ENCODE measurements at places on chromosomes 11 and 22.

DNA sequence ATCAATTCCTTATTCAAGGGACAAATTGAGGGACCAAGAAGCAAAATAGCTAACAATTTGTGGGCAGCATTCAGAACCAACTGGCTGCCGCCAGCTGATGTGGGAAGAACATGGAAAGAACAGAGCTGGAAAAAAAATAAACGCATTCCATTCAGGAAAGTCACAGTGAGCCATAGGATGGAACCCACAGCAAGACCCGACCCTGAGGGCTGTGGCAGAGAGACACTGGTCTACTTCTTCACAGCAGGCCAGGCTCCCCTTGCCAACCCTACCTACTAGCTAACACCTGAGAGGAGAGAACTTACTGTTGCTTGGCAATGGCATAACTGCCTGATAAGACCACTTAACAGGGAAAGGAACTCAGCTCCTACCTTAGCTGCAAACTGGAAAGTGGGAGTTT, 123.5 kb upstream of the APOA1 start:
- DNase-seq = no peak

DNA sequence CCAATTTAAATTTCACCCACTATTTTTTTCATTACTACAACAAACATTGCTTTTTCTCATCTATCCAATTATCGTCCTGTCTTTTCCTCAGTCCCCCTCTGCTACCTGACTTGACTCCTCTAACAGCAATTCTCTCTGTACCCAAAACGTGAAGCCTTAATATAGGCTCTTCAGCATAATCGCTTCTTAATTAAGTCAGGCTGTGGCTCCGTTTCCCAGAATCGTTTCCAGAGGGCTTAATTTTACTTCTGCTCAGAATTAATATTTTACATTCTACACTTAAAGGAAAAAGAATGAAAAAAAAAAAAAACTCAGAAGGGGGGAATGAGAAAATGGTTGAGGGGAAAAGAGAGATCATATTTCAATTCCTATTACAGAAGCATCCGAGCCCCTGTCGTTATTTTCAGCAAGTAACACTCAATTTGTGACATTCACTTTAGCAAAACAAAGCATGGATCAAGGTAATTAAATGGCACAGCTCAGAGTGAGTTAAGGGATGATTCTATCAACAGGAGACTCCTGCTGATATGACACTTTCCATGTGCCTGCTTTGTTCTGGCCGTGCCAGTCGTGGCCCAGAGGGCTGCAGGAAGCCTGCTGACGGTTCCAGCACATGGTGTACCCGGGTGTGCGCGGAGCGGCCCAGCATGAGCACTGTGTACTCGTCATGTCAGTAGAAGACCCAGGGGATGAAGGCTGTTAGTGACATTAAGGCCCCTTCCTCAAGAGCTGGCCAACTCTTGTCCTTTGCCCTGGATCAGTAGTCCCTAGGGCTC, 272.5 kb downstream of the NTM start:
- no peak for DNase-seq

DNA sequence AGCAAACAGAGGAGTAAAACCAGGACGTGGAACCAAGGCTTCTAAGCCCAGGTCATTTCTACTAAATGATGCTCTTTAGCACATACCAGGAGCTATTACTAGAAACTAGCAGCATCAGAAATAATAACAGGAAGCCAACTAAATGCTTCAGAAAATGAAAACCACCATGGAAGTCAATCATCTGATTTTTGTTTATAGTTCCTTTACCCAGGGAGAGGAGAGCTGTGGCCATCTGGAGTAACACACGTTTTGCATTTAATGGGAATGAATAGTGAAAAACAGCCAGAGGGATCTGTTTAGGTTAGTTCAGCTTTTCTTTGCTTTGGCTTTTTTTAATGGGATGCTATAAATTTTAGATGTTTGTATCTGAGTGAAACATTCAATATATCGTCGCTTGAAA, 250.7 kb upstream of the ARHGAP20 start:
- DNase-seq = no peak

GRCh38 chr11:27721264-27722116, 21.2 kb upstream of the BDNF start:
- DNase-seq = no peak

GRCh38 chr11:13280092-13280722, 2.6 kb downstream of the BMAL1 start:
- no peak for DNase-seq

DNA sequence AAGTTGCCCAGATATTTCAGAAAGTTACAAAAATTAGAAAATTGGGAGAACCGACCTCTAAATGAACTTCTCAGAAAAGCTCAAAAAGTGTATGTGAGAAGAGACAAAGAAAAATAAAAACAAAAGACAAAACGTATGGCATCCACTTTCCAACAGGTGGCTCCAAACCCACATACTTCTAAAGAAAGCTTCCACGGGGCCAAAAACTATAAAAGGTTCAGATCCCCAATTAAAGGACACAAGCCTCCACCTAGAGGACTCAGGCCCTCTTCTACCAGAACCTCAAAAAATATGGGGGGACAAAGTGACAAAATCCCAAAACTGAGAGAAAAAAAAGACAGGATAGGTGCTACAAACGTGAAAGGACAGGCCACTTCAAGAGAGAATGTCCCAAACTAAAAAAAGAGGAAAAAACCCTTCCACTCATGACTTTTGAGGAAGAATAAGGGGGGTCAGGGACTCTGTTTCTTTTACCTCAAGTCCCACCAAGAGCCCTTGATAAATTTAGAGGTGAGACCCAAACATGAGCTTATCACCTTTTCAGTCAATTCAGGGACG, 8.8 kb downstream of the SCGB2A1 start:
- DNase-seq = no peak

GRCh38 chr11:92129811-92130210, 94.8 kb upstream of the FAT3 start:
- no peak for DNase-seq

DNA sequence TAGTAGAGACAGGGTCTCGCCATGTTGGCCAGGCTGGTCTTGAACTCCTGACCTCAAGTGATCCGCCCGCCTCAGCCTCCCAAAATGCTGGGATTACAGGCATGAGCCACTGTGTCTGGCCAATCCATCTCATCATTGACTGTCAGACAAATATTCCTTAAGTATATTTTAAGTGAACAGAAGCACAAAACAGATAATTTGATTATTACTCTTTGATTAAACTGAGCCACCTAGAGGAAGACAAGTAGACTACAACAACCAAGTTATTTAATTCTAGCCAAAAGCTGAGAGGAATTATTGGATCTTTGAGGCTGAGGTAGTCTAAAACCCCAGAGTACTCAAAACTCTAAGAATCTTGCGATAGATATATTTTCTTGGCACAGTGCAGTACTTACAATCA, 1.2 kb downstream of the ACRV1 start:
- DNase-seq = no peak

- DNase-seq = no peak
These were observed 34.2 kb downstream of the MACROD1 start for GRCh38 chr11:64131683-64132190.

DNA sequence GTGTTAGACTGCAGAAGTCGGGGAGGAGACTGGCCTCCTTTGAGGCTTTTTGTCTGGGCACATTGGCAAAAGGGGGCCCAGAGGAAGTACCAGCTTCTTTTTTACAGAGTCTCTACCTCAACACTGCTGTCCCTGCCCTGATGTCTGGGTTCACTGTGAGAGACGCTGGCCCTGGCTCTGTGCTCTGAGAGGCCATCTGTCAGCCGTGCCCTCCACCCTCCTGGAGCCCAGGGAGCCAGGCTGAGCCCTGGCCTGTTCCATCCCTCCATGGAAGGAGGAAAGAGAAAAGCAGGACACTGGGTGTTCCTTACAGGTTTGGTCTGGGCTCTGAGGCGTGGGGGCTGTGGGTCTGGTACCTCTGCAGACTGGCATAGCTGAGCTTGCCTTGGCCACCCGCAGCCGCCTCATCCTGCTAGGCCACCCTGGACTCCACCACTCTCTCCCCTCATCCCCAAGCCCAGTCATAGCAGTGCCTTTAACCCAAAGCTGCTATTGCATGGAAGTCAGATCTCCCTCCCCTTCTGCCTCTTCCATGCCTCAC, 105.5 kb upstream of the PARVA start:
- DNase-seq = no peak

- DNase-seq = peak; percentile 44
These were observed 546 bp downstream of the DRAP1 start for GRCh38 chr11:65919573-65920371.
